ENCODE measurements at places on chromosomes 12 and 14.

DNA sequence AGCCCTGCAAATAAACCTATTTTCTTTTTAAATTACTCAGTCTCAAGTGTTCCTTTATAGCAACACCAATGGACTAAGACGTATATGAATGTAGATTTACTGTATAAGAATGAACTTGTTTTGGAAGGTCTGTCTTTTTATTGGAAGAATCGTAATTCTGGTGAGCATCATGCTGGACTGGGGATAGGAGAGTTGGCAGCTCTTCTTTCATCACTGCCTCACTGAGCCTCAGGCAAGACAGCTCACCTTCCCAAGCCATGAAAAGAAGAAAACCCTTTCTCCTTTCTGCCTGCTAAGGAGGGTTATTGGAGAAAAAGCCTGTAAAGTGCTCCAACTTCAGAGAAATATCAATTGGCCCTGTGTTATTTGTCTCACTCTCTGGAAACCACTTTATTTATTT lies 9.1 kb upstream of the RNF34 start:
- DNase-seq: no peak

- DNase-seq: no peak
These were observed 329.0 kb downstream of the C12orf75 start for GRCh38 chr12:105659355-105660075.

- DNase-seq: no peak
These were observed 33.3 kb downstream of the EP400 start for GRCh38 chr12:131983026-131983425.

DNA sequence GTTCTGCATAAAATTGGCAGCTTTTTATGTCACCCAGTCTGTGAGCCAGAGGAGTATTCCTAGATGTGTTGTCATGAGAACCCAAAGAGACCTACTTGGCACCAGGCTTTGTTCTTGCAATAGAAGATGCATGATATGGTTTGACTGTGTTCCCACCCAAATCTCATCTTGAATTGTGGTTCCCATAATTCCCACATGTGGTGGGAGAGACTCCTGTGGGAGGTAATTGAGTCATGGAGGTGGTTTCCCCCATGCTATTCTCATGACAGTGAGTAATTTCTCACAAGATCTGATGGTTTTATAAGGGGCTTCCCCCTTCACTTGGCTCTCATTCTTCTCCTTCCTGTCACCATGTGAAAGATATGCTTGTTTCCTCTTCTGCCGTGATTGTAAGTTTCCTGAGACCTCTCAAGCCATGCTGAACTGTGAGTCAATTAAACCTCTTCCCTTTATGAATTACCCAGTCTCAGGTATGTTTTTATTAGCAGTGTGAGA lies 572.0 kb upstream of the ATP2B1 start:
- no peak for DNase-seq

DNA sequence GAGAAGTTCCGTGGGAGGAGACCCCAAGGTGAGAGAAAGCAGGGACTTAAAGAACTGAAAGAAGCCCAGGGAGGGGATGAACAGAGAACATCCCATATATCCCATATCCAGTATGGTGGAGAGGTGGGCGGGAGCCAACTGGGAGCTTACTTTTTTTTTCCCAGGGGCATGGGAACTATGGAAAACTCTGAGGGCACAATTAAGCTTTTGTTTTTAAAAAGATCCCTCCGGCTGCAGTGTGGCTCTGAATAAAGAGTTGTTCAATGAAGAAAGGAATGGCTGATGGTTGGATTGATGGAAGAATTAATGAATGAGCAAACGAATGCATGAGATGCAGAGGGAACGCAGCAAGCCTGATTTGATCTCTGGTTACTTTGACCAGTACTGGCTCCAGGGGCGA lies 12.6 kb downstream of the NTF3 start:
- DNase-seq: no peak

- DNase-seq: no peak
These were observed 241.4 kb downstream of the ADAMTS20 start for GRCh38 chr12:43310596-43310995.

- no peak for DNase-seq
These were observed 1717.7 kb upstream of the SEL1L start for GRCh38 chr14:83251402-83251801.

DNA sequence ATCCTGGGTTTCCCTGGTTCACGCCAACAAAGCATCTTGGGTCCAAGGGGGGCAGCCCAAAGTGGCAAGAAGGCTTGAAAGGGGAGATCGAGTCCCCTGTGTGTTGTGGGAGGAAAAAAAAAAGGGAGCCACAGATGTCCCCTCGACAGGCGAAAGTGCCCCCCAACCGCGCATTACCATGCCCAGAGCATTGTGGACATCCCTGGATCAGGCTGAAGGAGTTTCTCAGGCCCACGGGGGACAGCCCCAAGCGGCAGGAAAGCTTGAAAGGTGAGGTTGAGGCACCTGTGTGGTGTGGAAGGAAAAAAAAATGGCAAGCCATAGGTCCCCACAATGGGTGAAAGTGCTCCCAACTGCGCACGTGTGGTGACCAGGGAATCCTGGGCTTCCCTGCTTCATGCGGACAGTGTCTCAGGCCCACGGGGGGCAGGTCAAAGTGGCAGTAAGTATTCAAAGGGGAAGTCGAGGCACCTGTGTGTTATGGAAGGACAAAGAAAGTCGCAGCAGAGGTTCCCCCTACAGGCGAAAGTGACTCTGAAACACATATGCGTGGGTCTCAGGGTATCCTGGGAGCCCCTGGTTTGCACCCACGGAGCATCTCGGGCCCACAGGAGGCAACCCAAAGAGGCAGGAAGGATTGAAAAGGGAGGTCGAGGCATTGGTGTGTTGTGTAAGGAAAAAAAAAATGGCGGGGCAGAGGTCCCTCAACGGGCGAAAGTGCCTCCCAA lies 580.1 kb downstream of the ALG10 start:
- no peak for DNase-seq

DNA sequence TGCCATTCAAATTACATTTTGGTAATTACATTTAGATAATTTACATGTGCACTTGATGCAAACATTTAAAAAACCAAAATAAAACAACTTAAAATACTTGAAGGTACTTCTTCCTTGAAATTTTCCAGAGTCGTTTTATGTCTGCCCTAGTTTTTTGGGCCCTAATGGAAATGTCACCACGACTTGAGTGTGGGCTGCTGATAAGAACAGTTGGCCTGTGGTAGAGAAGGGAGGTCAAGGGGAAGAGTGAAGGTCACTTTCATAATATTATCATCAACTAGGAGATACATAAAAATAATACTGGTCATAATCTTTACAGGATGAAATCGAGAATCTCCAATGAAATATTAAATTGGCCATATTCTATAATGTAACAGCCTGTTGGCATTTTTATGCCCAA lies 23.1 kb downstream of the ZDHHC17 start:
- DNase-seq: no peak

DNA sequence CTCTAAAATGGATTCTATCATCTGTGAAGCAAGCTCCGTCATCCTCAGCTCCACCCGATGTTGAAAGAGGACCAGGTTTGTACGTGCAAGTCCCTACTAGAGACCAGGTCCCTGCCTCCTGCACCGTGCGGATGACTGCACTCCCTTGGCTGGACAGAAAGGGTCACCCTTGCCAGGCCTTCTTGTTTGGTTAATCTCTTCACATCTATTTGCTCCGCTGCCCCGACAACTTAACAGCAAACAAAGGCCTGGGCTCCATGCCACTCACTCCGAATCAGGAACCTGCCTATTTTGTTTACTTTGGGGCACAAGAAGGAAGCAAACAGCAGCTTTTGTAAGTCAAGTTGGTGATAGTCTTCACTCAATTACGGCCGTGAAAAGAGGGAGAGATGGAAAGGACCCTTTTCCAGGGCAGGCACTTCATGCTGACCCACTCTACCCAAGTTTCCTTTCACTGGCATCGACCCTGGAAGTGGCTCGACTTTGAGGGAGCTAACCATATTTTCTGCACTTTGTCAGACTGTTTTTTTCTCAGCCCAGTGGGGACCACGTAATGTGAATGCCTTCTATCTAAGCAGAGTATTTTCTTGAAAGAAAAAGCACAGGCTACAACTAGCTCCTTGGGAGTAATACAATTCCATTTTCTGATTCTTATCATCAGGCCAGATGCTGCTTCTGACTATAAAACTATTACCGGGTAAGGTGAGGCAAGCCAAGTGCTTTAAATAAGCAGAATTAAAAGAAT lies 202.6 kb downstream of the FOXN3 start:
- no peak for DNase-seq

- DNase-seq: peak; percentile 56
These were observed at the start of gene BCL7A for GRCh38 chr12:122021822-122022392. TSS of gene BCL7A (plus strand) at chr12:122021884. CDS start at chr12:122022092, 208 bp downstream.
